ENCODE measurements at places on chromosomes 3 and 15.

- DNase-seq = no peak
Observed at GRCh38 chr3:133459400-133459799, 59.5 kb downstream of the BFSP2 start.

DNA sequence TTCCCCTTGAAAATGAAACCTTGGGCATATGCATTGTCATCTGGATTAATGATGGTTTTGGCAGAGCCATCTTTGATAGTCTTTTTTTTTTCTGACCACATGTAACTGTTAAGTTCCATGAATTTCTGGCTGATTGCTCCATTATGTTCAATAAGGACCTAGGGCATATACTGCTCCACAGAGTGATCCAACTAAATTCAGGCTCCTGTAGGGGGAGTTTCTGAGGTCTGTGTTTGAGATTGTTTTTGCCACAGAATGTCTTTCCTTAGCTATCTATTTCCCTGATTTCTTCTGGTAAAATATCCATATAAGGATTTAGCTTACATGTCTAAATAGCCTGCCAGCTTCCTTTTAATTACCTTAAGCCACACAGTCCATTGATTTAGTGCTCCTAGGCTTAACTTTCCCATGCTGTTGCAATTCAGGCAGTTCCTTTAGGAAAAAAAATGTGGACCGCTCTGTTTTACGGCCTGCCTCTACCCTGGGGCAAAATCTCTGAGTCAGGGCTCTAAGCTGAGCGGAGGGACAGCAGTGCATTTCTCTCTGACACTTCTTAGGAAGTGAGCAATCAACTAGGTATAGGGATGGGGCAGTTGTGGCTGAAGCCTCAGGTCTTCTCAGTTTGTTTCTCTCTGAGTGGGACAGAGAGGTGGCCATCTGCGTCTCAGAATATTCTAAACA, 796.2 kb downstream of the NR2F2 start:
- DNase-seq = no peak

- DNase-seq = peak; percentile 38
Observed at GRCh38 chr3:12984023-12984823, 89.0 kb downstream of the IQSEC1 start.

- DNase-seq = no peak
Observed at GRCh38 chr15:90407871-90408317, 19.9 kb downstream of the IQGAP1 start.

DNA sequence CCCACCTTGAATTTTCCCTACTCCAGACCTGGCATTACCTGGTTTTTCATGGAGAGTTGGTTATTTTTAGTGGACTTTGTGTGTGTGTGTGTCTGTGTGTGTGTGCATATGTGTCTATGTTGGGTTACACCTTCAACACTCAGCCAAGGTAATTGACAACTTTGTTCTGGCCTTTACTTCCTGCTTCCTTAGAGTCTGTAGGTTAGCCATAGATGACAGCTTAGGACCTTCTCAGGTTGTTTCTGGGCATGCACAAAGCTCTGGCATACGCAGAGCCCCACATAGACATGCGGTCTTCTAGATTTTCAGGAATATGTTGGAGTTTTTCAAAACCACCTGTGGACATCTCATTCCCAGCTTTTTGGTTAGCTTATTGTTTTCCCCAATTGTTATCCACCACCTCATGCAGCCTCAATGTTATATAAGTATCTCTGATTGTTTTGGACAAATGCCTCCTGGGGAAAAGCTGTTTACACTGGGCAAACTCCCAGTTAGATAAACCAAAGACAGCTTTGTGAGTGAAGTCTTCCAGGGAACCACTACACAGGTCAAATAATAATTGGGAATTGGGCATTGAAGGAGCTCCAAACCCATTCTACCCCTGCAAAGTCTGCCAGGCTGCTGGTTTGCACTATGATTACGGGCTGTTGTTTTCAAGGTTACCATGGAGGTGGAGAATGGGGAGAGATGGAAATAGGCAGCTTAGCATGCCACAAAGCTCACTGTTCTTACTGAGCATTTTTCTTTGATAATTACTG, 201.2 kb downstream of the ADAMTSL3 start:
- no peak for DNase-seq

DNA sequence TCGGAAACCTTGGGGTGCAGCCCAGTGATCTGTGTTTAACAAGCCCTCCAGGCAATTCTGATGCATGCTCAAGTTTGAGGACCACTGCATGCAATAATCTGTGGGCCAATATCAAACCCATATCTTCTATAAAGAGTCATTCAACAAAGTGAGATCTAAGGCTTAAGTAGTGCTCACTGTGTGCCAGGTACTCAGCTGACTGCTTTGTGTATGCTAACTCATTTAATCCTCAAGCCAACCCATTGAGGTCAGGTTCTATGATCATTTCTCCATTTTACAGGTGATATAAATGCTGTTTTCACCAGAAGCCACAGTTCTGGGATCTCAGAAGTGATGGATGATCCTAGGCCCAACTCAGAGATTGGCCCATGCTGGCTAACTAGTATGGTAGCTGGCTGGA, 101.7 kb downstream of the SMAD6 start:
- no peak for DNase-seq

DNA sequence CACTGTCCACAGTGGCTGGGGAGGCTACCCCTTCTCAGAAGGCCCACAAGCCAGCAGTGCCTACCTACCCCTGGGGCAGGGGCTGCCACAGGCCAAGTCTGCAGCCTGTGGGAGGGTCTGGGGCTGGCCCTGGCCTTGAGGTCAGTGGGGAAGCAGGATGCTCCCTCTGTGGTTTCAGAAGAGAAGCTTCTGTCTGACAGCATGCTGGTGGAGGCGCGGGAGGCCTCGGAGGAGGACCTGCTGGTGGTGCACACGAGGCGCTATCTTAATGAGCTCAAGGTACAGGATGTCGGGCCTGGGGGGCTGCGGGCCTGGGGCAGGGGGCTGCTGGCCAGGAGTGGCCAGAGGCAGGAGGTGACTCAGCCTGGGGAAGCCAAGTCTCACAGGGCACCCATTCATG, 3.2 kb downstream of the HDAC11 start:
- DNase-seq = no peak

GRCh38 chr15:36365963-36366362, 213.5 kb upstream of the CDIN1 start:
- no peak for DNase-seq

DNA sequence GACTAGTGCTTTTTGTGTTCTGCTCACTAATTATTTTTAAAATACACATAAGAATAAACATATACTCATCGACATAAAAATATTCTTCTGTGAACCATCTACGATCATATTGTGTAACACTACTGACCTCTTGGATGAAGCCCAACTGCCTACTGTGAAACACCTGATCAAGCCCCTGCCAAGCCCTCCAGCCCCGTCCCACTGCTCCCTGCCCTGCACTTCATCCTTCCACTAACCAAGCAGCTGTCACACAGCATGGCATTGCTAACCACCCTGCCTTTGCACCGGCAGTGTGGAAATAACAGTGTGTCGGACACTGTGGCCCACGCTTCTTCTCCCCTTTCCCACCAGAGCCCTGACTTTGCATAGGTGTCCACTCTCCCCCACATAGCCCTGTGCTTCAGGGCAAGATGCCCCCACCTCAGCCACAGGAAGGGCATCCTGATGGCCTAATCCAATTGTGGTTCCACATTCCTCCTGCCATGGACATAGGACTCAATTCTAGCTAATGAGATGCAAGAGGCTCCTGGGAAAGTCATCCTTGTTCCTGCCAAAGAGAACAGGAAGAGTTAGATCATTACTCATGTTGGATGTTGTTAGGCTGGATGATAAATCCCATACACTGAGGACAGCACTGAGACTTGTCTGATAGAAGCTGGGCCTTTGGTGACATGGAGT, 35.0 kb upstream of the ARID3B start:
- no peak for DNase-seq

GRCh38 chr3:60463685-60464084, 787.6 kb downstream of the FHIT start:
- no peak for DNase-seq

DNA sequence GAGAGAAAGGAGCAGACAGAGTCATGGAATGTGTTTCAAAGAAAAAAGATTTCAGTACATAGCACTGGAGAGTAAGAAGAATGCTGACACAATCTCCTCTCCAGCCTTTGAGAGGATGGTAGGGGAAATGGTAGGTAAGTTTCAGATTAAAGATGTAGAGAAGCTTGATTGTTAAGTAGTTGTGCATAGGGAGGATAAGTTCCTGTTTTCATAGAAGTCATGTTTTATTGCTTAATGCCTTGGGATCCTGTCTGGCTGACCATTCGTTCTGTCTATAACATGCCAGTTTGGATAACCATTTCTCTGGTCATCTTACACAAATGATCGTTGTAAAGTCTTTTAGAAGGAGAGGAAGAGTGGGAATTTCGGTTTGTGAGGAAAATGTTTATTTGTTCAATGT, 95.7 kb upstream of the IGSF10 start:
- DNase-seq = no peak

GRCh38 chr3:127630811-127631714, 2.1 kb downstream of the PODXL2 start:
- no peak for DNase-seq

DNA sequence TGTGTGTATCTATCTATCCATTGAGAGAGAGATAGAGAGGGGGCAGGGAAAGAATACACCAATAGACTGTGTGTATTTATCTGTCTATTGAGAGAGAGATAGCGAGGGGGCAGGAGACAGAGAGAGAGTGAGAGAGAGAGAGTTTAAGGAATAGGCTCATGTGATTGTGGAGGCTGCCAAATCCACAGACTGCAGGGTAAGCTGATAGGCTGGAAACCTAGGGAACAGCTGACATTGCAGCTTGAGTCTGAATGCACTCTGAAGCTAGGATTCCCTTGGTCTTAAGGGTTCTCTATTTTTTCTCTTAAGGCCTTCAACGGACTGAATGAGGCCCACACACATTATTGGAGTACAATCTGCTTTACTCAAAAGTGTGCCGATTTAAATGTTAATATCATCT, 255.8 kb downstream of the EPHA3 start:
- no peak for DNase-seq

DNA sequence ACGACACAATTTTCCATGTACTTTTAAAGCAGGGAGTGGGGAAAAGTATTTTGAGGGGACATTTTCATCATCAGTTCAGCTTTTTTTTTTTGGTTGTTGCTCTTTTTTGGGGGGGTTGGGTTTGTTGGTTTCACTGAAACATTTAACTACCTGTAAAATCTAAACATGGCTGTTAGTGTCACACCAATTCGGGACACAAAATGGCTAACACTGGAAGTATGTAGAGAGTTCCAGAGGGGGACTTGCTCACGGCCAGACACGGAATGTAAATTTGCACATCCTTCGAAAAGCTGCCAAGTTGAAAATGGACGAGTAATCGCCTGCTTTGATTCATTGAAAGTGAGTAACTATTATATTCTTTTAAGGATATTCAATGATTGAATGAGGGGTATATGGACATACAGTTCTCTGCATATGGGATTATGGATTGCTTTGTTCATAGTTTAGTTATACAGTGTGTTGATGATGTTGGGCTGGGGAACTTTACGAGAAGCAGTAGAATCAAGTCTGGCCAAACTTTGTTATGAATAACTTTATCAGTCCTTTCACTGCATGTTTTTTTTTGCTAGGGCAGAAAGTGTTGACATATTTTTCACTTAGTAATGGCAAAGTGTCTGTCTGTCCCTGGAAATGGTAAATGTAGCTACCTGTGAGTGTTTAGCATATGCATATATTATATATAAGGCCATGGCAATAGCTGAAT, 31.5 kb downstream of the MBNL1 start:
- DNase-seq = no peak

- DNase-seq = no peak
Observed at GRCh38 chr3:71514621-71515020, 68.9 kb downstream of the FOXP1 start.

- no peak for DNase-seq
Observed at GRCh38 chr15:61169275-61169903, 59.7 kb downstream of the RORA start.

DNA sequence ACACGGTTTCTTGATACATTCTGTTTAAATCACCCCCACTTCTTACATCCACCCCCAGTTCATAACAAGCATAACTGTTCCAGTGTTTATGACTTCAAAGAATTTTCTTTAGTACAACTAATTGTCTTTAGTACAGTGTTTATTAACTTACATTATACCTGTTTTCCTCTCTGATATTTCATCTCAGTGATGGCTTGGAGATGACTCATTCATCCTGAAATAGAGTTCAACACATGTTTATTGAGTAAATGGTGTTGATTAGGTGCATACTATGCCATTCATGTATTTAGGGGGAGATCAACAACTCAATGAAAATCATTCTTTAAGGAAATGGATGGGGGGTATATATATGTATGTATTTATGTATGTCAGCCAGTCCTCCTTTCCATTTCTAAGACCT, 21.7 kb upstream of the UTS2B start:
- no peak for DNase-seq

GRCh38 chr3:69784954-69785514, 45.8 kb downstream of the MITF start:
- DNase-seq = no peak

GRCh38 chr3:158127250-158128219, 17.6 kb downstream of the RSRC1 start:
- DNase-seq = no peak

- no peak for DNase-seq
Observed at GRCh38 chr3:131341761-131342160, 39.8 kb upstream of the NUDT16 start.

GRCh38 chr3:194250098-194251002, 100.8 kb downstream of the CPN2 start:
- DNase-seq = no peak

GRCh38 chr15:90190606-90191343, 10.4 kb upstream of the SEMA4B start:
- DNase-seq = no peak

- DNase-seq = no peak
Observed at GRCh38 chr3:182803596-182803995, 10.3 kb downstream of the ATP11B start.

GRCh38 chr15:78306176-78306774, 6.9 kb upstream of the SKIC8 start:
- DNase-seq = no peak

DNA sequence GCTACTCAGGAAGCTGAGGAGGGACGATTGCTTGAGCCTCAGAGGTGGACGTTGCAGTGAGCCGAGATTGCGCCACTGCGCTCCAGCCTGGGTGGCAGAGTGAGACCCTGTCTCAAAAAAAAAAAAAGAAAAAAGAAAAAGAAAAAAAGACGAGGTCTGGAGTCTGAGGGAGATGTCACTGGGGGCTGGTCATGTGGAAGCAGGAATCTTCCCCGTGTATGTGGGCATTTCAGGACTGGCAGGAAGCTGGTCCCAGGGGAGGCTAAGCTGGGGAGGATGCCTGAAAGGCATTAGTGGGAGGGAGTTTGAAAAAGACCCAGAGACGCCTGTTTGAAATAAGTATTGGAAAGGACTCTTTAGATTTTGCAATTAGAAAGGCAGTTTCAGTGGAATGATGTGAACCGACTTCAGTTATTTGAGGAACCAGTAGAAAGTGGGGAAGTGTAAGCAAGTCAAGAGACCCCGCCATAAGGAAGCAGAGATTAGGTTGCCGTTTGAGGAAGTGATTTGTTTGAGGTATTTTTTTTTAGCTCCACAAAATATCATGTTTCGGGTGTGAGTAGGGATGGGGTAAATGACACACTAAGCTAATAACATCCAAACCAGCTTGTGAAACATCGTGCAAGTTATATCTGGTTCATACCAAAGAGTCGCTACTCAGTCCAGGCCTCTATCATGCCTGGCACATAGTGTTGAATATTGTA, 55.5 kb downstream of the ST6GAL1 start:
- DNase-seq = no peak

Measured in activated effector memory CD4-positive, alpha-beta T cell treated with Interleukin-2 at 50 U/mL for 16 hours (primary cell).